H9 (cell line): ENCODE measurements at places on chromosomes 1 and 21. TPM values are rescaled to one million over a fixed set of nuclear protein-coding genes. Genes with fewer than 3 reads are reported as not detected.

DNA sequence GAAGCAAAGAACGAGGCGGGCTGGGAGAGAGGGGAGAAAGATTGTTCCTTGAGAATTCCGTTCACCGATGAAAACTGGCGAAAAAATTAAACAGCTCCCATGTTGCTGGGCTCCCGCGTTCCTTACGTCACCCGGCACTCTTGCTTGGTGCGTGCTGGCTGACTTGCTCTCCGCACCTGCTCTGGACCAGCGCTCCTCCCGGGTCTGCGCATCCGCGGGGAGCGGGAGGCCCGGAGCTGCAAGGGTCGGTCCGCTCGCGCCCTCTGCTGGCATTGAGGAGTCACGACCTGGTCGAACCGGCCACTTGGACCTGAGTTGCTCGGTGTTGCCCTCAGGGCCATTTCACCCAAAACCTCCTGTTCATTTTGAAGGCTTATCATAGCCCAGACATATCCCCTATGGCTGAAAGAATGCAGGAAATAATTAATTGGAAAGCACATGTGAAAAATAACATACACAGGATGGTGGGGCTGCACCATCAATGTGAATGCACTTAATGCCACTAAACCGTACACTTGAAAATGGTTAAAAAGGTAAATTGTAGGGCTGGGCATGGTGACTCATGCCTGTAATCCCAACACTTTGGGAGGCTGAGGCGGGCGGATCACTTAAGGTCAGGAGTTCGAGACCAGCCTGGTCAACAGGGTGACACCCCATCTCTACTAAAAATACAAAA, 98.9 kb upstream of the BACE2 start:
- no peak overlapping the region for H3K27ac ChIP-seq
- H3K27me3 ChIP-seq, result no peaks in the 10 kb centered on the region
- peak overlapping the region; percentile 54 for H3K4me3 ChIP-seq
- no peaks in the 10 kb centered on the region for H3K36me3 ChIP-seq
- no peaks in the 10 kb centered on the region; the same call in 1 of the 2 replicates for H3K4me1 ChIP-seq
- DNase-seq, result peak; percentile 93

GRCh38 chr1:21911205-21912001, 25.7 kb downstream of the HSPG2 start:
- H3K36me3 ChIP-seq, result no peaks in the 10 kb centered on the region
- DNase-seq, result no peak
- no peak overlapping the region for H3K27ac ChIP-seq
- H3K27me3 ChIP-seq, result no peaks in the 10 kb centered on the region
- H3K4me3 ChIP-seq, result no peak overlapping the region

DNA sequence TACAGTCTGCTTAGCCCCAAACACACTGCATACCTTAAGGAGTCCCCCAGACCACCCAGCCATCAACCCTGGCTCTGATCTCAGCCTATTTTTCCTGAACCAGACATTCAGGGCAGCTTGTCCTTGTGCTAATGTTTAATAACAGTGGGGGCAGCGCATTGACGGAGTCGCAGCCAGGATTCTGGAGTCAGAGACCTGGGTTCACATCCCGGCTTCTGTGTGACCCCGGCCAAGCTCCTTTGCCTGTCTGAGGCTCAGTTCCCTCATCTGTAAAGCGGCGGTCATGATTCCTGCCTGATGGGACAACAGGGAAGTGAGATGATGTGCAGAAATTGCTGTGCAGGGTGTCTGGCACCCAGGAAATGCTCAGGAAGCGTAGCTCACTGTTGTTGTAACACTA, 63.1 kb downstream of the MATN1 start:
- DNase-seq, result no peak
- no peaks in the 10 kb centered on the region for H3K27me3 ChIP-seq
- H3K36me3 ChIP-seq, result peaks cover 4% of the 10 kb centered on the region; the same call in 1 of the 2 replicates
- peaks cover 4% of the 10 kb centered on the region; the same call in 1 of the 2 replicates for H3K4me1 ChIP-seq
- H3K27ac ChIP-seq, result no peak overlapping the region

GRCh38 chr1:59123081-59123681, 173.7 kb upstream of the FGGY start:
- no peak overlapping the region for H3K4me3 ChIP-seq
- DNase-seq, result no peak
- no peaks in the 10 kb centered on the region for H3K36me3 ChIP-seq
- no peaks in the 10 kb centered on the region for H3K4me1 ChIP-seq

DNA sequence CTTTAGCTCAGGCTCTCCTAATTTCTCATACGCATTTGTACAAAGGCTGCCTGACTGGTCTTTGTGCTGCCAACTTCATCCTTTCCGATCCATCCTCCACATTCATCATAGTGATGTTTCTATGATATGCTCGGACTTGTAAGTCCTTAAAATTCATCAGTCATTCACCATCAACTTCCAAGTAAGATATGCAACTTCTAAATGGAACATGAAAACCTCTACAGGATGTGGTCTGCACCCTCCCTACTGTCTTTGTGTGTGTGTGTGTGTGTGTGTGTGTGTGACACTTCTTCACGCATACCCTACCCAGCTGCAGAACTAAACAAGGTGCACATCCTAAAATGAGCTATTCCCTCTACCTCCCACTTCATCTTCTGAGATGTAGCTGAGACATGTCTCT, 397.9 kb upstream of the NR5A2 start:
- H3K4me1 ChIP-seq, result peaks cover 4% of the 10 kb centered on the region
- H3K36me3 ChIP-seq, result peaks cover 18% of the 10 kb centered on the region
- H3K27ac ChIP-seq, result no peak overlapping the region
- no peaks in the 10 kb centered on the region for H3K27me3 ChIP-seq

- H3K36me3 ChIP-seq, result peaks cover 19% of the 10 kb centered on the region
- no peak overlapping the region for H3K4me3 ChIP-seq
- no peaks in the 10 kb centered on the region for H3K27me3 ChIP-seq
- H3K27ac ChIP-seq, result peak overlapping the region; percentile 55
- no peak for DNase-seq
Measured at GRCh38 chr1:56566061-56566744, 13.2 kb downstream of the PLPP3 start.

DNA sequence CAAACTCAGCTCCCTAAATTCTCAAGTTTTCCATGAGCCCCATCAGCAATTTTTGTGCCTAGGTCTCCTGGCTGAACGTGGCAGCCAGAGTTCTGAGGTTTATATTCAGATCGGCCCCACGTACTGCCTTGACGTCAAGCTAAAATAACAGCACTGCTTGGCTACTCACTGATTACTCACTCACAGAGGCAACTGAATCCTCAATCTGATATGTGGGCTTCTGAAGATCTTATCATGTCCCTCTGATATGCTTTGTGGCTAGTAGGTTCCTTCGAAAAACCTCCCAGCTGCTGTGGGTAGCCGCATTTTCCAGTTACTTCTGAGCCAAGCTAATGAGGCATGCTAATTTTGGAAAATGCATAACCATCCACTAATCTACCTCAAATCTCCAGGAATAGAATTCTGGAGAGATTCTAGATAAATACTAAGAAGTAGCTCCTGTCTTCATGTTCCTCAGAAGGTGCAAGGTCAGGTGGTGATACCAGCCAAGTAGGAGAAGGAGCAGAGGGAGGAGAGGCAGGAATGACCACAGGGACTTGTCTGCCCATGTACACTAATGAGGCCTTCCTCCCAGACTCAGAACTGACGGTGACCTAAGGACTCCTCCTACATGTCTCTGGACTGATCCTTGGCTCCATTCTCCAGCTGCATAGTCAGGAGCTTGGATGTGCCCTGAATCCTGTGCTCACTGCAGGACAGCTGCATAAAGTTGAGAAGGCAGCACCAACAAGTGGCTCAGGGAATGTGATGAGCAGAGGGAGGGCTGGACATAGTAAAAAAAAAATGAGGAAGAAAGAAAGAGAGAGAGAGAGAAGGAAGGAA, 263.7 kb downstream of the TNR start:
- H3K27ac ChIP-seq, result no peak overlapping the region
- H3K4me3 ChIP-seq, result no peak overlapping the region
- no peaks in the 10 kb centered on the region for H3K27me3 ChIP-seq
- no peak for DNase-seq
- H3K4me1 ChIP-seq, result no peaks in the 10 kb centered on the region

The GPR153 gene
- 8.9 and 9.6 TPM in 2 replicates for total RNA-seq

The MPL gene
- total RNA-seq, result 0.35 TPM in 1 of 2 replicates, not detected in the other
